T-helper 17 cell (primary cell): ENCODE measurements at places on chromosomes 4 and X.
A peak's percentile ranks its signal among the peaks of the same experiment; 100 is the strongest.

DNA sequence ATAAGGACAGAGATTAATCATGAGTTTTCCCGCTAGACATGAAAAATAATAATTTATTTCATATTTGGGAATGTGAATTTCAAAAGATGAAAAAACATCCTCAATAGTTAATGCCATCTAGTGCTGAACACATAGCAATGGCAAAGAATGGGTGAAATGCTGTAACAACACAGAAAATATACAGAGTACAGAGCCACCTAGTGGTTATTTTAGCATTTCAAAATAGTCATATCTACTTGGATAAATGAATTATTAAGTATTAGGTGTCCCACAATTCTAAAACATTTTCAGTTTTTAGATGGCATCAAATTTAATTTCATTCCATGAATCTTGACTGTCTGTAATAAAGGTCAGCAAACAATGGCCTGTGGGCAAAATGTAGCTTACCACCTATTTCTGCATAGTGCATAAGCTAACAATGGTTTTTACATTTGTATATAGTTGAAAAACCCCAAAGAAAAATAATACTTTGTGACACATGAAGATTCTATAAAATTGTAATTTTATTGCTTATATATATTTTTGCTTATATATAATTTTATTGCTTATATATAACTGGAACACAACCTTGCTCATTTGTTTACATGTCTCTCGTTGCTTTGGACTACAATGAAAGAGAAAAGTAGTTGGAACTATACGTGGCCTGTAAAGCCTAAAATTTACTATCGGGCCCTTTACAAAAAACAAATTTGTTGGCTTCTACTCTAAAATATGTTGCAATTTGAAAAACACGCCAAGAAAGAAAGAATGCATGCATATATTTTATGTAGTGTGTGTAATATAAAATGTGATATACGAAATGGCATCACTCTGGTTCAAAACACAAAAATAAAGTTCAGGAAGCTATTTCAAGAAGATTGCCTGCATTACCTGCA, 99.1 kb upstream of the FAM47C start:
- no peak for DNase-seq

DNA sequence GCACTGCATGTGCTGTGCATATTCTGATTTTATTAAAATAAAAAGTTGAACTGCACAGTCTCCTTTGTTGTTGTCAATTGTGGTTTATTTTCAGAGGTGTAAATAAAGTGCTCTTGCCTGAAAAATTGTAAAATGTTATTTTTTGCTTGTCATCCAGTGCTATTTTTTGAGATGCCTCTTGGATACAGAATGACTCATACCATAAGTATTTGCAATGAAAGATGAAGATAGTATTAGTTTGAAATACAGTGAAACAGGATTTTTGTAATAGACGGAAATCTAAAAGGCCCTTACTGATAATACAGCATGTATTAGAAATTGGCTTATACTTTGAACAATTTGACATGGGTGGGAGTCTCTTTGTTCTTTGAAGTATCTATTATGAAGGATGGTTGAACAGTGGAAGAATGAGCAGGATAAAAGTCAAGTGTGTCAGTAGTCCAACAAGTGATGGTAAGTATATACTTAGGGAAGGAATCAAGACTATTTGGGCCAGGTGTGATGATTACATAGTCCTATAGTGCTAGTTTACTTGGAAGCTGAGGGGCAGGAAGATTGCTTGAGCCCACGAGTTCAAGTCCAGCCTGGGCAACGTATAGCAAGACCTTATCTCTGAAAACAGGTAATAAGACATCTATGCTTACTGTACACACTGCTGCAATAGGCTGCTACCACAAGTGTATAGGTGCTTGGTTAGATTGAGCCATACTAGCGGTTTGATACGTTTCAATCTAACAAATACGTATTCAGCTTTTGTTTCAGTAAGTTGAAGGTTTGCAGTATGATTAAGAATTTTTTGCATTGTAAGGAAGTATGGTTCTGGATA, 16.4 kb downstream of the DDX3X start:
- DNase-seq: no peak

GRCh38 chrX:134443020-134443419, 16.9 kb upstream of the HPRT1 start:
- DNase-seq: no peak

- DNase-seq: no peak
Measured at GRCh38 chr4:16450031-16450430, 223.8 kb upstream of the TAPT1 start.

DNA sequence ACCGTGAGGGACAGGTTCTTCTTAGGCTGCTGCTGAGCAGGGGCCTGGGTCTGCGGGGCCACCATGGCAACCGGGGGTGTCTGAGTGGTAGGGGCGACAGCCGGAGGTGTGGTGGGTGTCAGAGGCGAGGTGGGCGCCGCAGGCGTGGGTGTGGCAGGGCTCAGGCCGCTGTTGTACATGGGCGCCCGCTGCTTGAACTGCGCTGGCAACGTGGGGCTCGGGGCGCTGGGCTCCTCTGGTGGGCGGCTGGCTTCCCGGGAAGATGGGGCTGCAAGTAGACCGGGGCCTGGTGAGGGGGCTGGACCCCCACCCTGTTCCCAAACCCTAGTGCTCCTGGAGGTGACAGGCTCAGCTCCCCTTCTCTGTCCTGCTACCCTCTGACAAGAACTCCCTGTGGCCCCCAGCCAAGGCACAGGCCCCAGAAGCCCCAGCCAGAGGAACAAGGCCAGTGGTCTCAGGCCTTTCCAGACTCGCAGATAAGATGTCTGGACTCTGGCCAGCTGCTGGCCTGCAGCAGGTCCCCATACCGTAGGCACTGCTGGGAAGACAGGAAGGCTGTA, 24.8 kb downstream of the NELFA start:
- no peak for DNase-seq

- no peak for DNase-seq
Measured at GRCh38 chr4:127355743-127356142, 277.0 kb upstream of the INTU start.

DNA sequence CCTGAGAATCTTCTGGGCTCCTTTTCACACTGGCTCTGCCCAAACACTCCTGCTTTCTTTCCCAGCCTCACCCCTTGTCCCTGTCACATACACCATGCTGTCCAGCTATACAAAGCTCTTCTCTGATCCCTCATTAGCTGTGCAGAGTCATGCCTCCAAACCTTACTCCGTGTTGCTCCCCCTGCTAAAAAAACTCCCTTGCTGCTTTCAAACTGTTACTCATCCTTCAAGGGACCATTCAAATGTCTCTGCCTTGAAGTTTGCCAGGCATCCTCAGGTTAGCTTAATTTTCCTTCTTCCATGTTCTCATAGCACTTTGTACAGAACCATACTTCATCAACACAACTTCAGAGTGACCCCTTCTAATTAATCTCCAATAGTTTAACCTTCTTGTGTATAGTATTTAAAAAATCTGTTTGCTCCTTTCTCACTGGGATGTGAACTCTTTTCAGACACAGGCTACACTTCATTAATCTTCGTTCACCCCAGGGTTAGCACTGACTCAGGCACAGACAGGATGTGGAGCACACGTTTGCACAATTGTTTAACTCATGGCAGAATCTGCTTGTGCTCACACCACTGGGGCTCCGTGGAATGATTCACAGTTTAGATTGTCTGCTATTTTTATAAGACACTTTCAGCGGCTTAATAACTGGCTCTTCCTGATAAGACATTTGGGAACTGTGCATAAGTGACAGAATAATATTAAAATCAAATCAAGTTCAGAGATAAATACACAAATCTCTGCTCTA, 21.4 kb upstream of the SEL1L3 start:
- no peak for DNase-seq

DNA sequence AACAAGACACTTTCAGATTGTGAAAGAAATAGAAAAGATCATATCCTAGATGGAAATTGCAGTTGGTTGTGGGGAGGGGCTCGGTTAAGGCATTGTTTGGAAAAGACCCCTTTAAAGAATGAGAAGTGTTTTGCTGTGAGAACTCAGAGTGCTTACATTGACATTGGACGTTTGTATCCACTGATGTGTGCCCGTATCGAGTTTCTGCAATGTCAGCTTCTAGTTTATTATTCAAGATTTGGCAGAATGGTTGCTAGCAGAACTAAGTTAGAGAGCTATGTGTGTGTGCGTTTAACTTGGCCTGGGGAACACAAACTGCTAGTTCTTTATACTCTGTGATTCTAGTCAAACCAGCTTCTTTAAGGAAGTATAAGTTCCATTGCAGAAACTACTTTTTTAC, 2702.5 kb downstream of the PCDH7 start:
- no peak for DNase-seq

DNA sequence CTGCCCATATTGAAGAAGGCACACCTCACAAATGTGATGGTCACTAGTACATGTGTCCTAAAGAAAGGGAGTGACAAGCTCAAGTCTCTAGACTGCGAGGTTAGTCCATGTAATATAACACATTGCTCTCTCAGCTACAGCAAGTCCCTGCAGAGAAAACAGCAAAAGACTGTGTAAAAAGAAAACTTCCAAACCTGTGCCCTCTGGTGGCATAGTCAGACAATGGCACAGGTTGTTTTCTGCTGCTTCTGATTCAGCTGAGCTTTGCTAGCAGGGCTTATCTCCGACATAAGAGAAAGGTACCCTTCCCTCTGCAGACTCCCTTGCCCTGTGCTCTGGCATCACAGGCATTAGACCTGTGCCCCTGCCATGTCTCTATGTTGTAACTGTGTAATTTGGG, 1.4 kb upstream of the SERPINA7 start:
- no peak for DNase-seq

DNA sequence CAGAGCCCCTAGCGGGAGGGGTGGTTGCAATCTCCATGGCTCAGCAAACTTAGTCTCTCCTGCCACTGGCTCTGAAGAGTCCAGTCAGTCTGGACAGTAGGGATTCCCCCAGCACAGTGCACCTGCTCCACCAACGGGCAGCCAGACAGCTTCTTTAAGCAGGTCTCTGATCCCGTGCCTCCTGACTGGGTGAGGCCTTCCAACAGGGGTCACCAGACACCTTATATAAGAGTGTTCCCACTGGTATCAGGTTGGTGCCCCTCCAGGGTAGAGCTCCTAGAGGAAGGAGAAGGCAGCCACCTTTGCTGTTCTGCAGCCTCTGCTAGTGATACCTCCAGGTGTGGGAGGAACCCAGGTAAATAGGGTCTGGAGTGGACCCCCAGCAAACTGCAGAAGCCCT, 1393.4 kb downstream of the STIM2 start:
- no peak for DNase-seq

DNA sequence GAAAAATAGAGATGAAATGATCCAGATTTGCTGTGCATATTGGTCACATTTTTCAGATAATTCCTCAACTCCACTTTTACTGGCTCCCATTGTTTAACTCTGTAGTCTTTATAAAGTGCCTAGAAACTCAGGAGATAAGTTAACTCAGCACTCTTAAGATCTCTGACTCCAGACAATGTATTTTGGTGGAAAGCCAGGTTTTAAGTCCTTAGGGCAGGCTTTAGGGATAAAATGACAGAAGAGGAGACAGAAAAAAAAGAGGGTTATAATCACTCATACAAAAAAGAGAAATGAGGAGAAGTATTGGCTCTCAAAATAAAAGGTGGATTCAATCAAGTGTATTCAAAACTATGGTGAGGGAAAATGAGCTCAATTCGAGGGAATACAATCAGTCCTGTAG, 674.8 kb upstream of the INTU start:
- DNase-seq: no peak

DNA sequence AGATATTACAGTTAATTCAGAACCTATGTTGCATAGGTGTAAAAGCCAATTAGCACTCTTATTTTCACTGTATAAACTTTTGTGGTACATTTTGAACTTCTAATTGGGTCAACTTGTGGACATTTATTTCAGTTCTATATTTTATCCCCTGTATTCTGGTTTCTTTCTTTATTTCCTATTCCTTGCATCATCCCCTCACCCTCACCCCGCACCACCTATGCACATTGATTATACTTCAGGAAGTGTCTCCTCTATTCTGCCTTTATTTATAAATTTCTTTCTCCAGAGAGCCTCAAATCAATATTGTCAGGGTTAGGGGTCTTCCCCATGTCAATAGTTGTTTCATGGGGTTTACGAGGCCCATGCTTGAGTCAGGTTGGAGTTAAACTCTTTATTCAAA, 83.1 kb downstream of the TEX13C start:
- no peak for DNase-seq

- no peak for DNase-seq
Measured at GRCh38 chr4:129971419-129971818, 875.5 kb downstream of the C4orf33 start.

- DNase-seq: no peak
Measured at GRCh38 chr4:147768113-147768512, 36.2 kb downstream of the ARHGAP10 start.

DNA sequence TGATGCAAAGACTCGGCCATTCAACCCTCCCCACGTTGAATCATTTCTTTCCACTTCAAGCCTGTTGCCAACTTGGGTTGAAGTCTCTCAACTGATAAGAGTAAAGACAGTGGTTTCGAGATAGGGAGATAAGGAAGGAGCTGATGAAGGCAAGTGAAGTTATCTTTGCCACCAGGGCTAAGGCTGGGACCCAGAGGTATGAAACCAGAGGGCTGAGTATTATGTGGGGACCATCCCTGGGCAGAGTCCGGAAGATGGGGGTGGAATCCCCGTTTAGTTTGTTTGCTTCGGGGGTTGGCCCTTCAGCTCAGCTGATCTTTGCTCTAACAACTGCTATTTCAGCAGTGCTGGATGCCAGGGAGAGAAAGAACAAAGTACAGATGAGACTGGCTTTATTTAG, 2.3 kb upstream of the XPNPEP2 start:
- no peak for DNase-seq

GRCh38 chr4:140012688-140013486, 141.1 kb downstream of the MAML3 start:
- DNase-seq: peak; percentile 40

- no peak for DNase-seq
Measured at GRCh38 chrX:69546417-69546816, 42.3 kb downstream of the NALF2 start.

DNA sequence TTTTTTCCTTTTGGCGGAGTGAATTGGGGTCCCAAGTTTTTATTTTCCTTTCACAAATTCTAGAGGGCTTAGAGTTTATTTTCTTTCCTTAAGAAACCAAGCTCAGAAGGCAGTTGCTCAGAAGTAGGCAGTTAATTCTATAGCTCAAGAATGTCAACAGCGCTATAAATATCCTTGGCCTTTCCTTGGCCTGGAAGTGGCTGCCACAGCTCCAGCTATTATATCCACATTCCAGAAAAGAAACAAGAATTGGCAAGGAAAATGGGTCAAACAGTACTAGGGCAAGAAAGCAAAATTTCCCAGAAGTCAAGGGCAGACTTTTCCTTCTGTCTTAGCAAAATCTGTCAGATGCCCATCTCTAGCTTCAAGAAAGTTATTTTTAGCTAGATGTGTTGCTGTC, 31.0 kb downstream of the SLC10A6 start:
- no peak for DNase-seq
